HuH-7.5 (cell line): ENCODE measurements at places on chromosomes 5 and 9.

- no peak for DNase-seq
Observed at GRCh38 chr9:126147186-126147935, 179.3 kb upstream of the MVB12B start.

DNA sequence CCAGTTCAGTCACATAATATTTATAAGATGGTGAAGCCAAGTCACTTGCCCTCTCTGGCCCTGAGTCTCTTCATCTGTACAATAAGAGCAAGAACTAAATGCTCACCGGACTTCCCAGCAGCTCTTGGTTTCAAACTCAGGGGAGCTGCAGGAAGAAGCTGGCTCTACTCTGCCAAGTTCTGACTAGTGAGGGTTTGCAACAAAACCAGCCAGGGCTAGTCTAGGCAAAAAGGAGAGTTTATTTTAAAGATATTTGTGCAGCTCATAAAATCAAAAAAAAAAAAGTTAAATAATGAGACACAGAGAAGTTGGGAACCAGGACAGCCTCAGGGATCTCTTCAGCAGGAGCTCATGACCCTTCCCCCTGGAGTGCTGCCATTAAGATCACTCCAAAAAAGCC lies 107.3 kb downstream of the DOCK2 start:
- DNase-seq = no peak

GRCh38 chr5:156411-157072 lies 34.8 kb upstream of the LRRC14B start:
- DNase-seq = no peak

DNA sequence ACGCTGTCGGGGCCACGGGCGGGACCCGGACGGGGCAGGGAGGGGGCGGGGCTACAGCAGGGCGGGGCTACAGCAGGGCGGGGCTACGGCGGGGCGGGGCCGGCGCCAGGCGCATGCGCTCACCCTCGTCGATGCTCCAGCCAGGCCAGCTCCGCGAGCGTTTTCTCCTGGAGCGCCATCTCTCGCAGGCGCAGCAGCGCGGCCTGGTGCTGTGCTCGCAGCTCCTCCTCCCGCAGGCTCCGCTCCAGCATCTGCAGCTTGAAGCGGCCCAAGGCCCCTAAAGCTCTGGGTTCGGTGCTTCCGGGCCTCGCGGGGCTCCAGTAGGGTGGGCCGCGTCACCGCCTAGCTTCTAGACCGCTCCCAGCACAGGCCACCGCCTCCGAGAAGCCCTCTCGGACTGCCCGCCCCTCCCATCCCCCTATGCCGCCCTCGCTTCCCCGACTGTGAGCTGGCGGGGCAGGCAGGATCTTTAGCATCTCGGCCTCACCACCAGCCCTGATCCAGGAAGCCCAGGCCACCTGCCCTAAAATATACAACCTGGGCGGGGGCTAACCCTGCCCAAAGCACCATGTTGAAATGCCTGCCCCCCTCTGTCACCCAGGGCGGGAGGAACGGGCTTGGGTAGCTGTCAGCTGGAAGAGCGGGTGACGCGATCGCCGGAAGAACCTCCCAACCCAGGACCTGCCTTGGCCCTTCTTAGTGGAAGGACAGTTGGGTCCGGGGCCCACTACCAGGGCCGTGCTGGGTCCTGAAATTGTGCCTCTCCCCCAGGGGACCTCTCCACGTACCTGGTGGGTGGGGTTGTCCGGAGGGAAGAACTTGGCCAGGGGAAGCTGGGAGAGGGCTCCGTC lies 21.9 kb upstream of the QSOX2 start:
- peak; percentile 99 for DNase-seq

DNA sequence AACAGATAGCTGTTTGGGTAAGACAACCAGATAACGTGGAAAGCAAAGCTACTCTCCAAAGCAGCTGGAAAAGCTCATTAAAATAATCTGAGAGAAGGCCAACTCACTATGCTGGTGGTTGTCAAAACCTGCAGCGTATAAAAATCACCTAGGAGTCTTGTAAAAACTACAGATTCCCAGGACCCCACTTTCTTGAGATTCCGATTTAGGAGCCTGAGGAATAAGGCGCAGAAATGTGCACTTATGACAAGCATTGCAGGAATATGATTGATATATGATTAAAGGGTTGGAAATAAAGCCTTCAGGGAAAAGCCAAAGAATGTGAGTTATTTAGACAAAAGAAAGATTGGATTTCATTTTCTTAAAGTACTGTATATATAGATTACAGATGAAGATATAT lies 285.0 kb upstream of the PTGER4 start:
- no peak for DNase-seq

GRCh38 chr5:1409381-1410110 lies 35.7 kb downstream of the SLC6A3 start:
- peak; percentile 42 for DNase-seq

DNA sequence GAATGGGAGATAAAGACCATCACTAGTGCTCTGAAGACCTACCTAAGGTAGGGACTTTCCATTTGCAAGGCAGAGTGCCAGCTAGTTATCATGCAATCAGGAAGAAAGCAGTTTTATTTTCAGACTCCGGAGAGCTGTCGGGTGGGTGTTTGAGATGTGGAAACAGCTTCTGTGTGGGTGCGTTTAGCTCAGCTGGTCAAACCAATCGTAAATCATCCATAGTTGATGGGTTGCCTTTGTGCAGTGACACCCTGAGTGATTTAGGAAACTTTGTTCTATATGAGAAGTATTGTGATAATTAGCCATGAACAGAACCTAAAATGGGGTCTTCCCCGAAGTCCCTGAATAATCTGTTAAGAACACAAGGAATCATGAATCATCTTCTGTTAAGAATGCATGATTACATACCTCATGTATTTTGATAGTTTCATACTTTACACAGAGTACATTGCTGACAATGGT lies 284.3 kb downstream of the ARHGAP26 start:
- DNase-seq = no peak

- DNase-seq = no peak
Observed at GRCh38 chr5:107564931-107565372, 105.8 kb downstream of the EFNA5 start.

GRCh38 chr5:172638209-172638768 lies 2.8 kb upstream of the NEURL1B start:
- DNase-seq = no peak

DNA sequence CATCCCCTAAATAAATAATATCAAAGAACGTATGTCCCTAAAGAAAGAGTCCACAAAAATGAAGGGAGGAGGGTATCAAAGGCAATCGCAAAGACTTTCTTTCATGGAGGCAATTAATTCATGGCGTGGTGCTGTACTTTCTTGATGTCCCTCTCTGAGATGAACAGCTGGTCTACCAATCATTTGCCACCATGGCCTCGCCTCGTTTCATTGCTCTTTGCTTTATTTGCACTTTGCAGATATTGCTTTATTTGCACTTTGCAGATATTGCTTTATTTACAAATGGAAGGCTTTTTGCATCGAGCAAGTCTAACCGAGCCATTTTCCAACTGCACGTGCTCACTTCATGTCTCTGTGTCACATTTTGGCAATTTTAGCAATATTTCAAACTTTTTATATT lies 104.0 kb upstream of the PTCH1 start:
- no peak for DNase-seq

- no peak for DNase-seq
Observed at GRCh38 chr5:89556215-89556913, 673.4 kb upstream of the MEF2C start.

- peak; percentile 39 for DNase-seq
Observed at GRCh38 chr9:106930477-106930876, 67.5 kb downstream of the ZNF462 start.

DNA sequence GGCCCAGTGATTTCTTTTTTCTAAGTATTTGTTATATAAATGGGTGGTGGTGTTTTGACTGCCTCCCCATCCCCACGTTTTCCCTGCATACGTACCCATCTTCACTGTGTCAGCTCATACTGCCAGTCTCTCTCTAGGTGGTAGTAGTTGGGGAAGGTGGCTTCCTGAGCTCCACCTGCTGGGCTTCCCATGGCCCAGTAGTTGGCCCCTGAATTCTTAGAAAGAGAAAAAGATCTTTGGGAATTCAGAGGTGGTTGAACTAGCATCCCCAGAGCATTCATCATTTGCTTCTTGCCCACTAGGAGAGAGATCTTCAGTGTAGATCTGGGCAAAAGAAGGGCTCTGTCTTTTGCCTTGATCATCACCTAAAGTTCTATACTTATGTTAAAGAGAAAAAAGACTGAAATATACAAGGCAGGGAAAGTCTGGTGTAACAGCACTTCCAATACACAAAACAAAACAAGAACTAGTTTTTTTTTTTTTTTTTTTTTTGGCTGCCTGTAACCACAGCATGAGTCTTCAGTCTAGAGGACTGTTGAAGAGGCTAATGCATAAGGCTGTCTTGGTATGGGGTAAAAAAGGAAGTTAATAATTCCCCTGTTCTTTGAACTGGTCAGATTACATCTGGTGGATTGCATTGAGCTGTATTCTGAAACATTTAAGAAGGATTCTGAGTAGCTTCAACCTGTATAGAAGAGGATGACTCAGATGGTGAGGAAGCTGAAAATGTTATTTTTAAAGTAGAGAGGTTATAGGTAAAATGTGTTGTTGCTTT lies 128.7 kb downstream of the ATG10 start:
- no peak for DNase-seq

DNA sequence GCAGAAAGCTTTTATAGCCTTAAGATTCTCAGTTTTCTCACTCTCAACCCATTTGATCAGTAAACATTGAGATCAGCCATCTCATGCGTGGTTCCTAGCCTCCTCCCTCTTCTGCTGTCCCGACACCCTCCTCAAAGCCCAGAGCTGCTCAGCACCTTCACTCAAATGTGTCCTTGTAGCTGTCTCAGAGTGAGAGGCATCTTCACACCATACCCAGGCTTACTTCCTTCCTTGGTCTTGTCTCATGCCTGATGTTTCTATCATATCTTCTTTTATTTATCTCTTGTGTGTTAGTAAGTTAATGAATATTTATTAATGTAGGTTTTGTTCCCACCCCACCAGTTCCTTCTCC lies 72.4 kb upstream of the SNX2 start:
- DNase-seq = no peak

- no peak for DNase-seq
Observed at GRCh38 chr9:1388216-1388615, 338.1 kb downstream of the DMRT2 start.

GRCh38 chr9:69107771-69108170 lies 66.3 kb upstream of the TJP2 start:
- DNase-seq = no peak

DNA sequence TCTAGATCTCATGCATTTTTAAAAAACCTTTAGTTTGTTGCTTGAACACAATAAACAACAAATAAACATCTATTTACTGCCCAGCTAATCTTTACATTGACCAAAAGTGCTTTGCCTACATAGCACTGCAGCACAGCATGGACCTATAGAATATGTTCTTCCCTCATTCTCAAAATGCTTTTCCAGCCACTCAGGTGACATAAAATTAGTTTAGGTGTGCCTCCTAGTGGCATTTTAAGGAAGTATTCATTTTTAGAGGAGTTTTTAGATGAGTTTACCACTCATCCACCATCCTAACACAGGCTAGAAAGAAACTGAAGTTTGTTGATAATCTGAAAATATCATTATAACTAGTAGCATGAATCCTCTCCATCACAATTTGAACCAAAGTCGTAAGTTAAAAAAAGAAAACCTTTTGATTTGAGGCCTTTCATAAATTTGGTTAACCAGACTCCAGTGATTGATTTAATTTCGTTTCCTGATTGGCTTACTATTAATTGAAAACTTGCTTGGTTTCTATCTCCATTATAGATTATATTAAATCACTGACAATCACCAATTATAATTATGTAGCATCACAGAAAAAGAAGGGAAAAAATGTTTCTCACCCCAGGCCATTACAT lies 12.6 kb downstream of the PLGRKT start:
- DNase-seq = peak; percentile 23

DNA sequence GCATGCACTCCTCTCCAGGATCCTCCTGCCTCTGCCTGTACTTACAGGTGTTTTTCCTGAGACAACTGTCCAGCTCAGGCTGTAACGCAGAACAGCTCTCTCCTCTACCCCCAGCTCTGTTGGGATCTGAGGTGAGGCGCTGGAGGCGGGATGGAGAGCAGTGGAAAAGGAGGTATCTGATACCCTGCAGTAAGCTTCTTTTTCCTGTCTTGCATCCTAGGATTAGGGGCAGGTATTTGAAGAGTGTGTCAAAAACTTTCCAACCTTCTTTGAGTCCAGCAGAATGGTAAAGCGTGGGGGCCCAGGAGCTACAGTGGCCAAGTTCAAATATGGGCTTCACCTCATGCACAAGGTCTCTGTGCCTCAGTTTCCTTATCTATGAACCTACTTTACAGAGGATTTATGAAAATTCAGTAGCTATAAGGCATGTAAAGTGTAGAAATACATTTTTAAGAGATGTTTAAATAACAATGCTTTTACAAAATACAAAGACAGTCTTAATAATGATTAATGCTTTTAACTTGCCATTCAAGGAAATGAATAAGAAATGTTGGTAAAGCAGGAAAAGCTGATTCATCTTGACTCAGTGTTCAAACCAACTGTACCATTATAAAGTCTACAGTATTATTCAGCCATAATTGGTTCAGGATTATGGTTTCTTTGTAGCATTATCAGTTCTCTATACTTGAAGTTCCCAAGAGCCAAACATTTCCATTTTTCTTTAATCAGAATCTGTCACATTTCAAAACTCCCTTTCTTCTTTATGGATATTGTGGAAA lies 26.1 kb downstream of the MAP1B start:
- DNase-seq = no peak

GRCh38 chr5:169770109-169770508 lies 133.0 kb downstream of the DOCK2 start:
- no peak for DNase-seq

GRCh38 chr9:129266536-129266935 lies 88.5 kb upstream of the IER5L start:
- no peak for DNase-seq

GRCh38 chr9:13719446-13719845 lies 440.0 kb upstream of the MPDZ start:
- DNase-seq = no peak

DNA sequence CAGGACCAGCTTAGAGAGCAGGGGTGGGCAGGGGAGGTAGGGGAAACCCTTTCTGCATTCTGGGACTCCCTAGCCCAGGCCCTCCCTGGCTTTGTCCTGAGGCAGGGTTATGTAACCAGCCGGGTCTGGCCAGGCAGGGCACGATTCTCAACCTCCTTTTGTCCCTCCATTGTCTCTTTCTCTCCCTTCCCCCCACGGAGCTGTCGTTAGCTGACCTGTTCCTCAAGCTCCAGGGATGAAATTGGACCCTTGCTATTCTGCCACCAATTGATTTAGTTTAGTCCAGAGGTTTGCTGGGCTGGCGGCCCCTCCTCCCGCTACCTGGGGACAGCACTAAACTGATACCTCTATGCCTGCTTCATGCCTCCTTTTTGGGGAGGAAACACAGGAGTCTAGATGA lies 9.4 kb upstream of the NDST1 start:
- DNase-seq = no peak

- DNase-seq = no peak
Observed at GRCh38 chr9:21392270-21392669, 7.1 kb upstream of the IFNA2 start.

DNA sequence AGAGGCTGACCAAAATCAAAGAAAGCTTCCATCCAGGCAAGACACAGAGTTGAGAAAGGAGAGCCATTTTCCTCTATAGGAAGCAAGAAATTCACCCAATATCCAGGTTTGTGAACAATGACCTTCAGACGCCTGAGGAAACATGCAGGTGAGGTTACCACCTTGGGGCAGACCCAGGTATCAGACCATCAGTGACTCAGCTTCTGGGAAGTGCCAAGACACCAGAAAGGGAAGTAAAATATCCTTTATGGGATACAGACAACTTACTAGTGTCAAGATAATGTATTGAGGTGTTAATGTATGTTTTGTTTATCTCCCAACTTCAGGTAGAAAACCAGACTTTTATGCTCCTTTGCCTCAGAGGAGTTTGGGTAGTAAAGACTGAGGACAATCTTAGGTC lies 2.2 kb upstream of the DTWD2 start:
- no peak for DNase-seq

- DNase-seq = no peak
Observed at GRCh38 chr9:37938121-37938891, 34.4 kb upstream of the SLC25A51 start.
